ENCODE measurements at places on chromosomes 5 and 9.

- no peak for DNase-seq
These were observed 62.2 kb upstream of the ADAMTS2 start for GRCh38 chr5:179407191-179408175.

GRCh38 chr5:83718936-83719495 lies 1.6 kb downstream of the HAPLN1 start:
- DNase-seq, result no peak

- no peak for DNase-seq
These were observed 37.9 kb downstream of the SEMA5A start for GRCh38 chr5:9507974-9508373.

- no peak for DNase-seq
These were observed 218.5 kb downstream of the RANBP17 start for GRCh38 chr5:171080186-171080938.

DNA sequence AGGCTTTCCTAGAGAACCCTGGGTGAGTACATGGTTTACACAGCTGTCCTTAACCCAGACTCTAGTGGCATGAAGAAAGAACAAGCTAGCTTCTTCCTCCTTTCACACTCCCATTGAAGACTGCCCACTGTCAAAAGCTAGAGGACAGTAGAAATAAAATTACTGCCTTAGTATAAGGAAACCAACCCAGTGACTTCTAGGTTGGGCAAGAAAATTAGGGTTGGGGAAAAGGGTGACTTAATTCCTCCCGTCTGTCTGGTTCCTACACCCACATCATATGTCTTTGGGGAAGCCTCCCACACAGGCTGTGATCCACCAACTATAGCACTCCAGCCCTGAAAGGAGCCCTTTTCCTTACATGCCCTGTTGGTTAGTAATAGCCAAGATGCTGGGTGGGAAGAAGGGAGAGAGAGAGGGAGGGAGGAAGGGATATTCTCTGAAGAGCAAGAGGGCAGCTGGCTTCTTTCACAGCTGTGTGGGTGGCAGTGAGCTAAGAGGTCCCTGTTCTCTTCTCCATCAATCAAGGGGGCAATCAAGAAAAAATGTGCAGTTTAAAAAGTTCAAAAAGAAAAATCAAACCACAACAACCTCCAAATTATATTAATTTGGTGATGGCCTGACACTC lies 21.7 kb downstream of the HBEGF start:
- no peak for DNase-seq

Measured in NCI-H2107 (cell line).